ENCODE measurements at places on chromosomes 6 and 20.

DNA sequence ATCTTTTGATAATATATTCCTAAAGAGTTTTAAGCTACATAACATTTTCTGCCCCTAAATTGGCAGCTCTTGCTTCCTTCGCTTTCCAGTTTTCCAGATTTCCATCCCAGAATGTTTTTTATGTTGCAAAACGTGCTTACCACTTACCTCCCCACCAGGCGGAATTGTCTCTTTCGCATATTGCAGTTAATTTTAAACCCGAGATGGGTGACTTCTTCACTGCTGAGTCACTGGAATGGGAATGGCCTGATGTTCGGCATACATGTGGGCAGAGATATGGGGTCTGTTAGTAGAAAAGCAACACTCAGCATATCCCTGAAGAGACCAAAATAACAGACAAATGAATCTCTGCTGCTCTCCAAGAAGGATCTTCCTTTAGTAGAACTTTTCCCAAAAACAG lies 491.2 kb downstream of the PREX1 start:
- DNase-seq, result no peak

- DNase-seq, result no peak
Observed at GRCh38 chr6:18249271-18249670, 15.1 kb downstream of the DEK start.

- DNase-seq, result no peak
Observed at GRCh38 chr6:56242346-56242745, 5.0 kb downstream of the COL21A1 start.

DNA sequence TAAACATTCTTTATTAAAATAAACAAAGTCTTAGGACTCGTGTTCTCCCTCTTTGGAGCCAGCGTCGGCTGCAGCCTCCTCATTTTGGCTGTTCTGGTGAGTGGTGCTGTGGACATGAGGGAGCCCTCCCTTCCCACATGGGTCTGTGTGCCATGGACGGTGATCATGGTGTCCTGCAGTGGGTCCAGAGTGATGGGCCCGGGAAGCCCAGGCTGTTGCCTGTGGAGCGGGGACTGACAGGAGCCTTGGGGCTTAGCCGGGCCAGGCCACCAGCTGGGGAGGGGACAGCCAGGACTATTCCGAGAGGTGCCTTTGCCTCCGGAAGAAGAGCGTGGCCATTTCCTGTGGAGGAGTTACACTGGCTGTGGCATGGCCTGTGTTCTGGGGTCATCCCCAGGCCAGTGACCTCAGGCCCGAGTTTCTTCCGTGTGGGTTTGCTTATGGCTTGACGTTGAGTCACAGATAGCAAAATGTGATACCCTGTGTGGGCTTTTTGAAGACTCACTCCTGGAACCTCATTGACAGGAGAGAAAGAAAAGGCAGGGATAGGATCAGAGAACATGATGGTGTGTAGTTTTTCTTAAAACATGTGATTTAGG lies 153.4 kb downstream of the DTNBP1 start:
- DNase-seq, result no peak

DNA sequence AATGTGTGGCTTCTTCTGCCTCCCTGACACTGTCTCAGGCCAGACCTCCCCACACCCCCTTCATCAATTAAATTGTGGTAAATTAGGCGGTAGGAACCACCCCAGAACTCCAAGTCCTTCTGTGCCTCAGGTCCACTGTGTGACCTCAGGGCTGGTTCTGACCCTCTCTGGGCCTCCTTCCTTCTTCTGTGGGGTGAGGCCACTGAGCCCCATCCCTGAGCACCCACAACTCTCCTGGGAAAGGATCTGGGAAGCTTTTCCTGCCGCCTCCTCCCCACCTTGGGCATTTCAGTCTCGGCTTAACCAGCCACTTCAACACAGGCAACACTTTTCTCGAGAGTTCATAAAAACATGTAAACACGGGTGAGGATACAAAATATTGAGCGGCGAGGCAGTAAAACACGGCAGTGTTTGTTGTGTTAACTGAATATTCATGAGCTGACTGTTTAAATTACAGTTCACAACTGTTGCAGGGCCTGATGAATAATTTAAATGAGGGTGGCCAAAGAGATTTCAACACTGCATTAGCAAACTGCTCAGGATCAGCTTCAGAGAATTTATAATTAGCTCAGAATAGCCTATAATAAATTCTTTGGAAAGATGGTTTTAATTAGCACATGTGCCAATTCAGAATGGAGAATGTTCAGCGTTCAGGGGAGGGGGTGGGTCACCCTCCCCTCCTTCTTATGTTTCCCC lies 112.1 kb downstream of the TOX2 start:
- DNase-seq, result no peak

- DNase-seq, result no peak
Observed at GRCh38 chr6:46453741-46454316, 37.4 kb downstream of the RCAN2 start.
